ENCODE measurements at places on chromosomes 5 and 9.

GRCh38 chr9:113997610-113998009, 80.5 kb downstream of the AMBP start:
- no peak for DNase-seq

GRCh38 chr9:134028575-134029247, 3.4 kb downstream of the BRD3OS start:
- no peak for DNase-seq

GRCh38 chr9:127835991-127836516, 18.4 kb downstream of the ENG start:
- DNase-seq: no peak

DNA sequence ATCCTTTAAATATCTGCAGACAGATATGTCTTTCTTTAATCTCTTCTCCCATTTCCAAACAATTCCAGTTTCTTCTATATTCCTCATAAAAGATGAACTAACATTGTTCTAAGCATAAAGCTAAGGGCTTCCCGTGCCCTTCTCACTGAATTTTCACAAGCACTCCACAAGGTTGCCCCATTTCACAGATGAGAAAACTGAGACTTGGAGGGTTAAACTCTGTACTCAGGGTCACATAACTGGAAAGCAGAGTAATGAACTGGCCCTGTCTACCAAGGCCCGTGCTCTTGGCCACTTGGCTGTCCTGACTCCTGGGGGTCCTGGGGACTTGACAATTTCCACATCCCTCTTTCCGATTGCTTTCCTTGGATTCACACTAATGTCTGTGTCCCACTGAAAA, 25.3 kb downstream of the KLF9 start:
- no peak for DNase-seq

GRCh38 chr9:4099976-4100735, 199.7 kb downstream of the GLIS3 start:
- DNase-seq: no peak

GRCh38 chr5:74943905-74944304, 77.7 kb upstream of the FAM169A start:
- no peak for DNase-seq

Measured in COLO829 (cell line).